Cortex of kidney (tissue), 1 donor: ENCODE measurements at places on chromosomes 13 and 19.

DNA sequence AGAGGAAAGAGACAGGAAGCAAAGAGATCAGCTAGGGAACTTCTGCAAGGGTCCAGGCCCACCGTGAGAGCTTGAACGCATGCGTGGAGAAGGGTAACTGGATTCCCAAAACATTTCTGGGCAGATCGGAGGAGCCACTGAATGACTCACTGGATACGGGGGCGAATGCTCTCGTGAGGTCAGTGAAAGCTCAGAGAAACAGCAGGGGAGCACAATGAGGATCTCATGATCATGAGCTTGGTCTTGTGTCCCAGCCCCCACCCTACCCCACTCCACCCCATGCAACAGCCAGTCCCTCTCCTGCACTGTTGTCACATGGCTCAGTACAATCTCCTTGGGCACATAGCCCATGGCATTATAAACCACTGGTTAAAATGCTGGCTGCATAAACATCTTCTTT is 40.6 kb downstream of the DCLK1 start:
- DNase-seq, result no peak

- no peak for DNase-seq
Observed at GRCh38 chr13:44231786-44232516, 141.7 kb upstream of the SERP2 start.

- DNase-seq, result no peak
Observed at GRCh38 chr13:113428871-113429607, 24.2 kb downstream of the ADPRHL1 start.

DNA sequence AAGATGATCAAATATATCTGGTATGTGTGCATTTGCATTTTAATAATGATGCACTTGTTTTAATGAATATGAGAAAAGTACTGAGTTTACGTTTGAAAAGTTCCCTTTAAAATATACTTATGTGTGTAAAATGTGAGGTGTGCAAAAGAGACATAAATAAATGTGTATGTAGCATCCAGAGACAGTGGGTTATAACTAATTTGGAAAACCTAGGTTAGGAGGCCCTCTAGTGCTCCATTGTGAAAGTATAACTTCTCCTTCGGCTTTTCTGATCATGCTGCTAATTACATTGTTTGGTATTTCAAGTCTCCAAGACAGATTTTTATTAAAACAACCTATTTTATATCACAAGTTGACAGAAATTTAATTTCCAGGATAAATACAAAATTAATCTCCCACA is 30.1 kb downstream of the SCEL start:
- DNase-seq, result no peak

DNA sequence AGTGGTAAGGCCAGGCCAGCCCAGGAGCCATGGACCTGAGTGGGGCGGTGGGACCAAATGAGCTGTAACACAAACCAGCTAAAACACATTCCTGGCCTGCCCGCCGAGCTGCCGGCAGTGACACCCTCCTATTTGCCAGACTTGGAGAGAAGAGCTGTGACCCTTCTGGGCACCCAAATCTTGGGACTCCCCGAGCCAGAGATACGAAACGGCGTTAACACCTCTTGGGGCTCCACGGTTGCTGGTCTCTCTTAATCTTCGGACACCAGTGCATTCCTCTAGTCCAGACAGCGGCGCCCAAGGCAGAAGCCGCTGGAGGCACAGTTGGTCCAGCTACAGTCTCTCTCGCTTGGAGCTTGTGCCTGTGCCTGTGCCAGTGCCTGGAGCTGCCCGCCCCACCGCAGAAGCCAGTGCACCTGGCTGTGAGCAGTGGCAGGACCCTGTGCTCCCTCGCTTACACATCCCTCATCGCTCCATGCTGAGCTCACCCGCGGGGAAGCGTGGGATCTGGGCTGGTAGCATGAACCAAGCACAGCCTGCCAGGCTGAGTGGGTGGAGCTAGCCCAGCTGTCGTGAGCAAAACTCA is 147.2 kb upstream of the KLHL1 start:
- no peak for DNase-seq

DNA sequence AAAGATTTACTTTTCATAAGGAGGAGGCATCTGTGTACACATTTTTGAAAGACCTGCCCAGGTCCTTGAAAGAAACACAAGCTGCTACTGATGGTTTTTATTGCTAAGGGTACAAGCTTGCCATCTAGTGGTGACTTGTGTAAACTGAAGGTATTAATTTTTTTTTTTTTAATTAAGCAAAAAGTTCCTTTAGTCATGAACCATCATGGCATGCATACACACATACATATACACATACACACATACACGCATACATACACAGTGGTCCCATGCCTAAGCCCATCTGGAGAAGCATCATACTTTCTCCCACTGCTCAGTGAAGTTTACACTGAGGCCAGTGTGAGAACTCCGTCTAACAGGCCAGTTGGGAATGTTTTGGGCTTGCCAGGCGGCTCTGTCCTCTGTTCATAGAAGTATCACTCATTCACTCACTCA is 312.5 kb downstream of the DCLK1 start:
- no peak for DNase-seq

DNA sequence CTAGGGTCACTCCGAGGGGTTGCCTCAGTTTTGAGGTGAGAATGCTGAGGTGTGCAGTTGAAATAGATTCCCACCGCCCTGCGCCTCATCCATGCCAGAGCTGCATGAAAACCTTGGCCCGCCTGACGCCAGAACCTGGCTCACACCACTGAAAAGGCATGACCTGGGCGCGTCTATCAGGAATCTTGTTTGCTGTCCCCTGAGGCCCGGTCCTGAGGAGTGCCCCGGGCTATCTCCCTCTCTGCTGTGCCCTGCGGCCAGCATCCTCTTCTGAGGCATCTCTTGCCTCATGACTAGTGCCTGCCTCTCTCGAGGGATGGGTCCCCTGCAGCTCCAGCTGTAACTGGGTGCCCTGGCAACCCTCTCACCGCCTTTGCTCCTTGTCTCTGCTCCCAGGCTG is 28.1 kb downstream of the SMARCA4 start:
- DNase-seq, result no peak

DNA sequence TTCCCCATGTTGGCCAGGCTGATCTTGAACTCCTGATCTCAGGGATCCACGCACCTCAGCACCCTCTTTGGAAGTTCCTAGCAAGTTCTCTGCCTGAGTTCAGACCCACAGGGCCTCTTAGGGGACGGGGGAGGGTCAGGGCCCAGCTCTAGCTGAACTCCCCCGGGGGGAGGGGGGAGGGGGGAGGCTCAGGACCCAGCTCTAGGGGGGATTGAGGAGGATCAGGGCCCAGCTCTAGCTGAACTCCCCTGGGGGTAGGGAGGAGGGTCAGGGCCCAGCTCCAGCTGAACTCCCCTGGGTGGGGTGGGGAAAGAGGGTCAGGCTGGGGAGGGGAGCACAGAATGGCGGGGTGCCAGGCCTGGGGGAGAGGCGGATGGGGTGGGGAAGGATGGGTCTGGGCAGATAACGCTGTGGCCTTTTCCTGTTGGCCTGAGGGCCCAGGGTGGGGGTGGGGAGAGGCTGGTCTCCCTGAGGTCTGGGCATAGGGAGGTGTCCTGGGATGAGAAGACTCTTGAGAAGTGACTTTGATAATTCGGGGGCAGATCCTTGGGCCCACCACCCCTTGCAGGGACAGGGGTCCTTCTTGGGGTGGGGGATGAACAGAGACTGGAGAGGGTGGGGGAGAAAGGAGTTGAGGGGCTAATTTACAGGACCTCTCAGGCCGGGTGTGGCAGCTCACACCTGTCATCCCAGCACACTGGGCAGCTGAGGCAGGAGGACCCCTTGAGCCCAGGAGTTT is 5.5 kb upstream of the PTBP1 start:
- no peak for DNase-seq

DNA sequence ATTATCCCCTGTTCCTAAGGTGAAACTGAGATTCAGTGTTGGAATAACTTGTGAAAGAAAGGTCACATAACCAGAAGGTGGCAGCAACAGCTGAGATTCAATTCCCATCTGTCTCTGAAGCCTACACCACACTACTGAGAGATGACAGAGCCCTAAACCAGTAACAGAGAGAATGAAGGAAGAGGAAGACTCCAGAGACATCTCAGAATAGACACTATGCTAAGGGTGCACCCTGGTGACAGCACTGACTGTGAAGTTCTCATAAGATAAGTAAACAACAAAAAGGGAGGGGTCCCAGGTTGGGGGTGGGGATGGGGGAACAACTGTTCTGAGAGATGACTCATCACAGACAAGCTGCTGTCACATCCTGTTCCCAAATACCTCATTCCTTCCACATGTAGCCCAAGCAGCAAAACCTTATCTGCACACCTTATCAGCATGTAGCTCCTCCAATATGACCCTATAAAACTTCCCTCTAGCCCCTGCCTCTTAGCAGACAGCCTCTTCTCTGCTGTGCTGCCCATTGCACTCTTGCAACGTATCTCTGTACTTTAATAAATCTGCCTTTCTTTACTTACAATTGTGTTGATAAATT is 46.5 kb downstream of the UTP14C start:
- DNase-seq, result no peak

DNA sequence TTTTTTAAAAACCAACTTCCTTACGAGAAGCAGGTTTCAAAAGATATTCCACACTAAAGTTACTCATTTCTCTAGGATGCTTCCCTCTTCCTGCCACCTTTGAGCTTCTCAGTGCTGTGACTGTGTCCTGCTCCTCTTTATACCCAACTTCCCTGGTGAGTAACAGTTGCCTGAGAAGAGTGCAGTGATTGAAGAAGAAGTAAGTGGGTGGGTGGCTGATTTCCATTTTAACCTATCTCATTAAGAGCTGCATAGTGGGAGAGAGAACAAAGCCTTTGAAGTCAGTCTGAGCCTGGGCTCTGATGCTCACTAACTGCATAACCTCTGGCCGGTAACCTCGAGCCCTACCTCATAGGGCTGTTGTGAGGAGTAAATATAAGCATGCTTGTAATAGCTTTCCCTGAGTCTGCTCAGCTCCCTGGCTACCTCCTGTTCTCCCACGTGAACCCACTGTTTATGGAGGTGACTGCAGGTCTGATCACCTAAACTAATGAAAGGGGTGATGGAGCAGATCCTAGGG is 977.3 kb downstream of the UQCRFS1 start:
- DNase-seq, result no peak

GRCh38 chr13:59144700-59145099 is 1019.0 kb downstream of the DIAPH3 start:
- DNase-seq, result no peak

DNA sequence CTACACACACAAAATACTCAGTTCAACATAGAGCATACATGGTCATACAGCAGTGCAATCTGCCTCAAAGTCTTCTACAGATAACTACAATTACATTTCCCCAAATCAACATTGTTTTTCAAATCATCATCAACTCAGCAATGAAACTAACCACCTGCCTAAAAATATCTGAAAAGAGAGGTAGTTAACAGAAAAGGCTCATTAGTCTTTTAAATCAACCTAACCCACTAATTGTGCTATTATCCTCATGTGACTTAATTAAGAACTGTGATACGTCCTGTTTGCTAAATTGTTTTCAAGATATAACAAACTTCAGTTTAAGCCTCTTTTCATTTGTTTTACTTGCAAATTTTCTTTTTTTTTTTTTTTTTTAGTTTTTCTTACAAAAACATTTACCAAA is 65.4 kb downstream of the VWA8 start:
- DNase-seq, result no peak

- no peak for DNase-seq
Observed at GRCh38 chr13:24178847-24179485, 18.4 kb downstream of the SPATA13 start.

DNA sequence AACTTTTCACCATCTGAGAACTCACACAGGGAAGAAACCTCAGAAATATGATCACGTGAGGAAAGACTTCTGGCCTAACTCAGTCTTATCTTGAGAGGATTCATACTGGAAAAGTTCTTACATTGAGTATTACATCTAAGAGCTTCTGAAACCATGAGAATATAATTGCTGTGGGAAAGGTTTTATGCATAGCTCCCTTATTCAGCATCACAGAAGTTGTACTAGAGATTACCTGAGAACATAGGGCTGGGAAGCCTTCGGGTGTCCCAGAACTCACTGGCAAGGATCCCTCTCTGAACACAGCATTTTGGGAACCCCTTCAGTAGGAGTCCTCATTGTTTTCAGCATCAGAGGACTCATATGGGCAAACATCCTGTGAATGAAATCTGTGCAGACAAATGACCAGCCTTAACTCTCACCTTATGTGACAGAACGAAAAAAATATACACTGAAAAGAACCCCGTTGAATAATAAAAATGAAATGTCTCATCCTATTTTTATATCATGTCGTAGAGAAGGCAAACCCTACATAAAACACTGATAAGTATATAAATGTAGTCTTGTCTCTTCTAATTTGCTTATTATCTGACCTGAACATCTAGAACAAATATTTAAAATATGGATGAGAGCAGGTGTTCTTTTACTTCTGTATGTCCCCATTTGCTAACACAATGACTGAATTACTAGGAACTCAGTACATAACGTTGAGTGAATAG is 14.2 kb downstream of the ZNF274 start:
- no peak for DNase-seq

DNA sequence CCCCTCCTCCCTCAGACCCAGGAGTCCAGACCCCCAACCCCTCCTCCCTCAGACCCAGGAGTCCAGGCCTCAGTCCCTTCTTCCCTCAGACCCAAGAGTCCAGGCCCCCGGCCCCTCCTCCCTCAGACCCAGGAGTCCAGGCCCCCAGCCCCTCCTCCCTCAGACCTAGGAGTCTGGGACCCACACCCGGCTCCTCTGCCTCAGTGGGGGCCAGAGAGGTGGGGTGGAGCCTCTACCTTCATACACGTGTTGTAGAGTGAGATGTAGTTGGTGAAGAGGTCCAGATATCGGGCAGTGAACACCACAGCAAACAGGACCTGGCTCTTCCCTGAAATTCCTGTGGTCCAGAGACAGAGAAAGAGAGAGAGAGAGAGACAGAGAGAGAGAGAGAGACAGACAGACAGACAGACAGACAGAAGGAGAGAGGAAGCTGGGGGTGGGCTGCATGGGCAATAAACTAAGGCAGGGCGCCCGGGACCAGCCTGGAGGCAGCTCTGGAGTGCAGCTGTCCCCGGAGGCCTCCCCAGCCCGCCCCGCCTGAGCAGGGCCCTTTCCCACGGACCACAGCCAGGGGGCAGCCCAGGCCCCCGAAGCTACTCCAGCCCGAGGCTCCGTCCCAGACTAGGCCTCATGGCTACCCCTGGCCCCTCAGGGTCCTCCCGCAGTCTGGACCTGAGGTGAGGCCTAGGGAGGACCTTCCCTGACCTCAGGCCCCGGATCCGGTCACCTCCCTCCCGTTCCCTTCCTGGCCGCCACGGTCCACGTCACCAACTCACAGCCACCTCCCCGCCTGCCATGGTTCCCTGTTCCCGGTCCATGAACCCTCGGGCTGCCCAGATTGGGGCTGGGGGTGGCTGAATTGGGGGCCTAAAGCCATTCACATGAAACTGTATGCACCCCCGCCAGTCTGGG is 907 bp downstream of the KDELR1 start:
- DNase-seq, result no peak
